ENCODE measurements at places on chromosomes 13 and 19. TPM values are rescaled to one million over a fixed set of nuclear protein-coding genes. Genes with fewer than 3 reads are reported as not detected.

Gene CEACAM7
- not detected for polyA plus RNA-seq

Gene ZNF121
- polyA plus RNA-seq: 3.0 TPM

Gene SLITRK5
- polyA plus RNA-seq: 0.01 TPM

Gene ZNF134
- 3.4 TPM for polyA plus RNA-seq

Gene SHISA7
- 0.01 TPM for polyA plus RNA-seq
